ENCODE measurements at places on chromosomes 4 and X. TPM values are rescaled to one million over a fixed set of nuclear protein-coding genes. Genes with fewer than 3 reads are reported as not detected.
A peak's percentile ranks its signal among the peaks of the same experiment; 100 is the strongest.

GRCh38 chr4:158768555-158769174 lies at the start of gene FNIP2:
FNIP2 (plus strand) TSS chr4:158769026; CDS start chr4:158769213, 187 bp downstream.
- H3K4me1 ChIP-seq, result peaks cover 27% of the 10 kb centered on the region
- peak within 1 kb of the TSS; percentile 96 for H3K27ac ChIP-seq
- peak; percentile 61 for DNase-seq
- no peaks in the 10 kb centered on the region for H3K36me3 ChIP-seq

DNA sequence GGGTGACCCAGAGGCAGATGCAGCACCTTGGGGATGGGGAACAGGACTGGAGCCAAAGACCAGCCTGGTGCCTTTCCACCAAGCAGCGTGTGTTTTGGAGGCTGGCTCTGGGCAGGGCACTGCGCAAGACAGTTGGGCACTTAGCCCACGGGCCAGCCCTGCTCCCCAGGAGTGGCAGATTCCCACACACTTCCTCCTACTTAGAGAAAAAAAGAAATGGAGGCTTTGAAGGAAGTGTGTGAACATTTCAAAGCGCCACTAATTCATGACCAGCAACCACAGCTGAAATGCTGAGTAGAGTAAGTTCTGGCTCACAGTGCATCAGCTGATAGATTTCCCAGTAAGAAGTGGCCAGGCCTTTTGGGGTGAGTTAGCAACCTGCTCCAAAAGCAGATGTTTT lies 54.9 kb upstream of the LGI2 start:
- DNase-seq, result no peak
- no peaks in the 10 kb centered on the region for H3K36me3 ChIP-seq
- H3K4me3 ChIP-seq, result no peak overlapping the region
- H3K27me3 ChIP-seq, result no peaks in the 10 kb centered on the region
- H3K27ac ChIP-seq, result no peak overlapping the region

DNA sequence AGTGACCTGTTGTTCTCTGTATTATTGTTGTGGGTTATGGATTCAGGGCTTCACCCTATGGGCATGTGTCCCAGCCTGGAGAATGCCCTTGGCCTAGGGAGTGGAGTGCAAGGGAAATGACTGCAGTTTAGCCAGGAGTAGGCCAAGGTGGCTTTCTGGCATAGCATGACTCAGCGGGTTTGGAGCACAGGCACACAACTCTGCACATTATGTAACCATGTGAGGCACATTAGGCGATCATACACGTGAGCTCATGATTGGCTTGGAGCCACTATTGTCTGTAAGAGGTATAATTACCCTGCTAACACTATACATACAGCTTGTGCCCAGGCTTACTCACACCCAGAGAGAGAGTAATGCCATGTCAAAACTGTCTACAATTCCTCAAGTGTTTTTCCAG lies 35.1 kb upstream of the TACR3 start:
- no peak overlapping the region for H3K4me3 ChIP-seq
- H3K36me3 ChIP-seq, result no peaks in the 10 kb centered on the region
- H3K27ac ChIP-seq, result no peak overlapping the region
- DNase-seq, result no peak
- H3K27me3 ChIP-seq, result no peaks in the 10 kb centered on the region
- no peaks in the 10 kb centered on the region for H3K4me1 ChIP-seq

GRCh38 chr4:32700838-32701237 lies 1980.7 kb downstream of the PCDH7 start:
- no peaks in the 10 kb centered on the region for H3K27me3 ChIP-seq
- peaks cover 7% of the 10 kb centered on the region for H3K4me1 ChIP-seq
- no peaks in the 10 kb centered on the region for H3K36me3 ChIP-seq
- DNase-seq, result no peak
- no peak overlapping the region for H3K27ac ChIP-seq
- H3K4me3 ChIP-seq, result no peak overlapping the region

DNA sequence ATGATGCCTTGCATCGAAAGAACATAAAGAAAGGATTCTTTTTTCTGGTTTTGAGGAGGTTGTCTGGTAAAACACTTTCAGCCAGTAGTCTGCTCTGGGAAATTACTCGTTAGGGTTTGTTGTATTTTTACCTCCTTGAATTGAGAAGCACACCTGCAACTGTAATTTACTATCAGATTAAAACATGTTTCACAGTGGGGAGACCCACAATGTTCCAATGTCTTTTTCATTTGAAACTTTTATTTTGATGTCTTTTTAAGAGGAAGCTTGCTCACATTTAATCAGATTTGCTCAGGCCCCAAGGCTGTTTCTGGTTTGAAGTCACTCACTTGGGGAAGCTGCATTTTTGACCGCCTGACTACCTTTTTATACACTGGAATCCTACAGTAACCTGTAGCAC lies 12.0 kb downstream of the TMEM154 start:
- DNase-seq, result no peak
- H3K4me3 ChIP-seq, result no peak overlapping the region
- no peaks in the 10 kb centered on the region for H3K36me3 ChIP-seq
- no peaks in the 10 kb centered on the region for H3K4me1 ChIP-seq
- no peak overlapping the region for H3K27ac ChIP-seq

Gene CXCL10
- total RNA-seq, result not detected

Gene AMTN
- not detected for total RNA-seq

Measured in neural crest cell (in vitro differentiated cells).